ENCODE measurements at places on chromosomes 5 and 9.

DNA sequence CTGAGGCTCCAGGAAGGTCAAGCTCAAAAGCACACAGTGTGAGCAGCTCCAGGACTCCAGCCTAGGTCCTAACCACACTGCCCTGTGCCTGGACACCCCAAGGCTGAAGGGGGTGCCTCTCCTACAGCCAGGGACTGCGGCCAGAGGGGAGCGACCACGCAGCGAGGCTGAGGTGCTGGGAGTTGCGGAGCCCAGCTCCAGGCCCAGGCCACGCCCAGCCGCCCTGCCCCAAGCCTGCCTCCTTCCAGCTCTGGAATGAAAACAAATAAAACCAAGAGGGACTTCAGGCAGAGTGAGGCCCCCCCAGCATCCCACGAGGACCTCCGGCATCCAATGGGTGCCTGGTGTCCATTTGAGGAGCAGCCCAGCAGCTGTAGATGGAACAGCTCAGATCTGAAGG, 15.2 kb downstream of the VAV2 start:
- no peak for ATAC-seq

GRCh38 chr5:51225789-51226742, 157.2 kb upstream of the ISL1 start:
- no peak for ATAC-seq

- no peak for ATAC-seq
Measured at GRCh38 chr9:126401107-126401506, 74.5 kb downstream of the MVB12B start.

DNA sequence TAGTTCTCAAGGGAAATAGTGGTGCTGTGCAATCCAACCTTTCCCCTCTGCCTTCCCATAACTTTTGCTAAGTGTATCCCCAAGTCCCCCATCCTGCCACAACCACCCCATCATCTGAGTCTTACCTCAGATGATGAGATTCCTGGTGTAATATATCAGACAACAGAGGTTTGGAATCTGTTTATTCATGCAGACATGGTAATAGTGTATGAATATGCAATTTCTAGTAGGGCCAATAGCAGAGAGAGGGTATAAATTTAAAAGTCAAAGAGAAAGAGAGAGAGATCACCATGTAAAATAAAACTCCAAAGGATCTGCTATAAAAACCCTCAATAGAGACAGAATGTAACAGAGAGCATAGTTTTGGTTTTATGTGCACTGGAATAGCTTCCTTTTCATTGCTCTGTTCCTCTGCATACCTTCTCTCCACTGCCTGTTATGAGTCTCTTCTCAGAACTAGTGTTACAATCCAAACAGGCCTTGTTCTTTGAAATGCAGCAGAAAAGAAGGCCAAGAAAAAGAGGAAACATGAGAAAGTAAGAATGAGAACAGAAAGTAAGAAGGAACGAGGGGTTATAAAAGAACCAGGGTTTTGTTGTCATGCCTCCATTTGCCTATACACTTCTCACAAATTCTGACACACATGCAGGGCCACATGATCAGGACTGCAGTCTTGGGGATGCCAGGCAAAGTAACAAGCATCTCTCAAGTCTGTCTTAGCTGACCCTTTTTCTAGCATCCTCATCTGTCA, 278.0 kb downstream of the CETN3 start:
- ATAC-seq, result no peak

GRCh38 chr5:10330511-10331230, 22.8 kb upstream of the MARCHF6 start:
- no peak for ATAC-seq

- no peak for ATAC-seq
Measured at GRCh38 chr5:180333661-180334060, 19.5 kb downstream of the GFPT2 start.

DNA sequence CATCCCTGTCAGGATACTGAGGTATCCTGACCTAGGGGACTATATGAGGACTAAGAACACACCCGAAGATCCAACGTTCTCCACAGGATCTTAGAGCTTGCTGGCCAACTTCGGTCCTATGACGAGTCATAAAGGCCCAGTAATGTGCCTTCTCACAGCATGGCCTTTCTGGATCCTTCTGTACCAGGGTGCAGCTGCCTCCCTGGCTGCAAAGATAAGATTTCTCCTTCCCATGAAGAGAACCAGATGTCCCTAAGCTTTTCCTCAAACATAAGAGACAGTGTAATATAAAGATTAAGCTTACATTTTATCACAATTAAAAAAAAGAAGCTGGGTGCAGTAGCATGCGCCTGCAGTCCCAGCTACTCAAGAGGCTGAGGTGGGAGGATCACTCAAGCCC, 18.3 kb downstream of the EPB41L4B start:
- no peak for ATAC-seq

DNA sequence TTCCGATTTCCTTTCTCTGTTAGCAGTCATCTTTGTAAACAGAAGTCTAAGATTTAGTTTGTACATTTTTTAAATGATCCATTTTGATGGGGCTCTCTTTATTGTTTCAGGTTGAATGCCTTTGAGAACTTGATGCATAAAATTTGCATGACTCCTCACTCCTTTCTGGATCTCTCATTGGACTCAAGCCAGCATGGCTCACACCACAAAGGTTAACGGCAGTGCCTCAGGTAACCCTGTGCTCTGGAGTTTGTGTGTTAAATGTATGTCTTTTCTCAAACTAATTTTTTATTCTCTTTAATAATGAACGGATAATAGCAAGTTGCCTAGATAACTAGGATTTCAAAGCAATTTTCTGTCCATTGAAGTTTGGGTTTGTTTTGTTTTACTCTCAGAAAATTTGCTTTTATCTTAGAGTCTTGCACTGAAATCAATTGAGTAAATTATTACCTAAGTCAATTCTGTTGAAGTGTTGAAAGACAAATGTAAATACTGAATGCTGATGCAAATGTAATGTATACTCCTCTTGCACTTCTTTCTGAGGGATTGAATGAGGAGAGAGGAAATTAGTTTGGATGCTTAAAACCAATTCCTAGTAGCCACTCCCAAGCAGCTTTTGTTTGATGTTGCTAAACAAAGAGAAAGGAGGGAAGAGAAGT, 164.6 kb upstream of the DMRT1 start:
- ATAC-seq, result no peak

GRCh38 chr5:44048276-44048984, 340.8 kb downstream of the FGF10 start:
- ATAC-seq, result no peak

GRCh38 chr9:69888856-69889585, 68.4 kb downstream of the CFAP95 start:
- peak; percentile 32 for ATAC-seq

GRCh38 chr5:45454114-45454513, 242.1 kb downstream of the HCN1 start:
- ATAC-seq, result no peak

- ATAC-seq, result peak; percentile 78
Measured at GRCh38 chr5:141084487-141084989, 9.9 kb upstream of the PCDHB2 start.
